ENCODE measurements at places on chromosomes 1 and 21. TPM values are rescaled to one million over a fixed set of nuclear protein-coding genes. Genes with fewer than 3 reads are reported as not detected.

Gene HSD3B2
- total RNA-seq, result 0.96 TPM

Gene PGLYRP3
- not detected for total RNA-seq

Gene TCEANC2
- total RNA-seq, result 7.0 TPM

Gene PLA2G2E
- total RNA-seq, result not detected

Gene WNT3A
- not detected for total RNA-seq

Gene BRDT
- not detected for total RNA-seq

Gene AMY1C
- total RNA-seq, result not detected

Gene ADAM30
- not detected for total RNA-seq

All from K562 (cell line).